Kidney capillary endothelial cell (primary cell): ENCODE measurements at places on chromosomes 2 and 18.

GRCh38 chr2:15818318-15818753 lies 122.0 kb upstream of the MYCN start:
- DNase-seq, result no peak

GRCh38 chr2:182359990-182360662 lies 66.7 kb downstream of the PDE1A start:
- DNase-seq, result no peak

- DNase-seq, result no peak
Measured at GRCh38 chr2:11562011-11562410, 28.2 kb downstream of the GREB1 start.

DNA sequence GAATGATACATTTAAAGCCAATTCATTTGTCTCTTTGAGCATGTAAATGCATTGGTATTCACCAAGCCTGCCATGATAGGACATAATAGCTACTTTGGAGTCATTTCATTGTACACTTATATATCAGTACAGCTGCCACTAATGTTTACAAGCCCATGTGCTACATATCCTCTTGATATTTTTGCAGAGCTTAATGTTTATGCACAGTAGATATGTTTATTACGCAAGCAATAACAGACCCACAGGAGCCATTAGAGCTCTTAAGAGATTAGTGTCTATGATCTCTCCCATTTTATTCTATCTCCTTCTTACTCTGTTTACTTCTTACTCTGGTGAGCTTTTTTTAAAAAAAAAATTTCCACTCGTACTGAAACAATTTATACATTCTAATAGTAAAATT lies 1132.1 kb upstream of the ZEB2 start:
- DNase-seq, result no peak

- no peak for DNase-seq
Measured at GRCh38 chr2:80054346-80054675, 250.2 kb downstream of the LRRTM1 start.

GRCh38 chr2:127664895-127665225 lies 10.5 kb downstream of the LIMS2 start:
- DNase-seq, result no peak
